ENCODE measurements at places on chromosomes 13 and 19.

GRCh38 chr19:3818466-3818865, 32.3 kb upstream of the MATK start:
- DNase-seq, result no peak

DNA sequence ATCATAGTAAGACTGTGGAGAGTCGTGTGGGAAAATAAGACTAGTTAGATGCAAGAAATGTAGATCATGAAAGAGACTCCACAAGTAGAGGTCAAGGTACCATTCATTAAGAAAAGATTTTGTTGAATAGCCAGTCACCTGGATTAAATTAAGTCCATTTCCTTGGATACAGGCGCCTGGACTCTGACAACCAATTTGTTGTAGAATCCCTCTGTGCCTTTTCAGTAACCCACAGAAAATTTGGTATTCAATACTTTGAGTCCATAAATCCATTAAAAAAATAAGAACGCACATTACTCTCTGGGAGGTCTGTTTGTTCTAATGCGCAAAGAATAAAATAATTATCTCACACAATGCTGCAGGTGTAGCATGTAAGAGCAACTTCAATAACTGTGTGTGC, 469.4 kb downstream of the KLF12 start:
- no peak for DNase-seq

GRCh38 chr19:16141043-16141442, 2.4 kb upstream of the HSH2D start:
- no peak for DNase-seq

GRCh38 chr13:24038405-24038804, 122.1 kb upstream of the SPATA13 start:
- no peak for DNase-seq

DNA sequence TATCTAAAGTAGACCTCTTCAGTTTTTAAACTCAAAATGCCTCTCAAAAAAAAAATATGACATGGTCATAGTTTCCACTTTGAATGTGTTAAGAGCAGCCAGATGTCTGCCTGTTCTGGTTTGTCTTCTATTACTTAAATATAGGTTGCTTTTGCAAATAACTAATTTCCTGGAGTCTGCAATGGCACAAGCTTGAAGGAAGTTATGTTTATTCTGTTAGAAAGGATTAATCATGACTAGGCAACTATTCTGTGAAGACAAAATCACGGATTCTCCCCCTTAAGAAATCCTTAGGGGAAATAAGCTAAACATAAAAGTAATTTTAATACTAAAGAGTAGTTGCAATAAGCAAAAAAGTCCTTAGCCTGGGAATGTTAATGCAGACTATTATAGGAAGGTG, 26.3 kb downstream of the SKA3 start:
- DNase-seq, result no peak

- no peak for DNase-seq
These were observed 25.1 kb upstream of the SLITRK1 start for GRCh38 chr13:83907196-83907989.

DNA sequence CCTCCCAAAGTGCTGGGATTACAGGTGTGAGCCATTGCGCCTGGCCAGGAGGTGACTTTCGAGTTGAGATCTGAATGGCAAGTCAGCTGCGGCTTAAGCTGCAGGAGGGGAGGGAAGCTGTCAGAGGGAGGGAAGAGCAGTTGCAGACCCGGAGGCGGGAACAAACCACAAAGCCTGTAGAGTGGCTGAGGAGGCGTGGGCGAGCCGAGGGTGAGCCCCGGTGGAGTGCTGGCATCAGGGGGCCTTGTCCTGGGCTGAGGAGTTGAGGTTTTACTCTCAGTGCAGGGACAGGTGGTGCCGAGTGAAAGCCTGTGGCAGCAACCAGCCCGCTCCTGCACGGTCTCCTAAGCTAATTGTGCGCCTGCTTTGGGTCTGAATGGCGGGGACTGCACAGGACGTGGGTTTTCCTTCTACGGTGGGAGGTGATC, 24.2 kb downstream of the PPP1R37 start:
- DNase-seq, result no peak

DNA sequence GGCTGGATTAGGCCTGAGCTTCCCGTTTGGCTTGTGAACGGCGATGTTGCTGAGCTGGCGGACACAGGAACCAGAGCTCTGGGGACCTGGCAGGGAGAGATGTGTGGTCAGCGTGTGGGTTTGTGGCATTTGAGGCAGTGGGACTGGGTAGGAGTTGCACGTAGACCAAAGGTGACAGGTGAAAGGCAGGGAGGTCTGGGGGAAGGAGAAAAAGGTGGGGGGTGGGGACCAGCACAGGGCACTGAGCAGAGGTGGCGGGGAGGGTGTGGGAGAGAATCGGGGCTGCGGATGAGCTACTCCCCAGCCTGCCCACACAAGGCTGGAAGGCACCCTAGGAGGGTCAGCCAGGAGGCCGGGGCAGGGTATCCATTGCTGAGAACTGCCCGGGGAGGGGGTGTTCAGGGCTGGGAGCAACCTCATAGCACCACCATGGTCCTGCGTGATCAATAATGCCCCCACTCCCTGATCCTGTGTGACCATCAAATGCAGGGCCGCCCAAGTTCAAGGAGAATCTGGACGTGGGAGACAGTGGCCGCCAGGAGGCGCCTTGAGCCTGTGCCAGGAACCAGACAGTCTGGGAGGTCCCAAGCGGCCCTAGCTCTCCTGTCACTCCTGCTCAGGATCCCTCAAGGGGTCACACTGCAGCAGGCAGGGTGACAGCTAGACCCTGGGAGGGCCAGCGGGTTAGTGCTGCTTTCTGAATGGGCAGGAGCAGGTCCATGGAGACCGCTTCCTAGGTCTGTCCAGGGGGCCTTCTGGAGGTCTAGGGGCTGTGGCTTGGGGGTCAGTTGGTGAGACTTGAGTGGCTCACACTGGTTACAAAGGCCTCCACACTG, 12.8 kb upstream of the SELENOW start:
- no peak for DNase-seq

DNA sequence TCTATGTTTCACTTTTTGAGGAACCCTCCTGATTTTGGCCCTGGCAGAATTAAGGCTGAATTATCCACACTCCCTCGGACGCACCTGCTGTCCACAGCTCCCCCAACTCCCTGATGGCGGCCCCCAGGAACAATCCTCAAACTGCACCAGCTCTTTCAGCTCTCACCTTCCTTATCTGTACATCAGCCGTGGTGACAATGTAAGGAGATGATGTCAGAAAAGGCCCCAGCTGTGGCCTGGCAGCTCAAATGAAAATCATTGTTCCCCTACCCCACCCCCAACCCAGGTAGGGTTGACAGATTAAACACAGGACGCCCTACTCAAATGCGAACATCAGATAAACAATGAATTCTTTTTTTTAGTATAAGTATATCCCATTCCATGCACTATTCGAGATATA, 35.0 kb upstream of the KLF2 start:
- no peak for DNase-seq

DNA sequence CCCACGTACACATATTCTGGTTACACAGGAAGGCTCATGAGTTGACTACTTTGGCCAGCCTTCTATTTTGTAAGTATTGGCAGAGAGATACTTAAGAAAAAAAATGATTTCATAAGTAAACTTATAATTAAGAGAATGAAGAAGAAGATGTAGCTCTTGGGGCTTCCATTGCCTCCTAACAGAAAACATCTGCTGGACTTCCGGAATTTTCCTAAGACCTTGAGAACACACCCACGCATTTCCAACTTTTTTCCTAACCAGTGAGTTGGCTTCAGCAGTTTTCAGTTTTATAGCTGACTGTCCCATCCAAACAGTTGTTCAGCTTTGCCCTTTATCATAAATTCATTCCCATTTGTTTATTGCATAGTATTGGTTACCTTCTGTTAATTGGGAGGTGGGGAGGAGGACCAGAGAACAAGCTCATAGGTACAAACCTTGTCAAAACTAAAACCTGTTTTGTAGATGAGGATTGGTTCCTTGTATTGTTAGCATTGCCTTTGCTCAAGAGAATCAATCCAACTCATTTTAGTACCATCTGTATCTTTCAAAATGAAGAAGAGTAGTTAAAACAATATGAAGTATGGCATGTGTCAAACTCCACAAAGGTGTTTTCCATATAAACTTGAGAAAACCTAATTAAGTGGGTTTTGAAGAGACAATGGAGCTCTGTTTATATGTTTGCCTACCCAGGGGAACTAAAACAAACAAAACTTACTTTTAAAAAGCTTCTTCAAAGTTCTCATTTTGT, 93.9 kb downstream of the COL4A2 start:
- no peak for DNase-seq

DNA sequence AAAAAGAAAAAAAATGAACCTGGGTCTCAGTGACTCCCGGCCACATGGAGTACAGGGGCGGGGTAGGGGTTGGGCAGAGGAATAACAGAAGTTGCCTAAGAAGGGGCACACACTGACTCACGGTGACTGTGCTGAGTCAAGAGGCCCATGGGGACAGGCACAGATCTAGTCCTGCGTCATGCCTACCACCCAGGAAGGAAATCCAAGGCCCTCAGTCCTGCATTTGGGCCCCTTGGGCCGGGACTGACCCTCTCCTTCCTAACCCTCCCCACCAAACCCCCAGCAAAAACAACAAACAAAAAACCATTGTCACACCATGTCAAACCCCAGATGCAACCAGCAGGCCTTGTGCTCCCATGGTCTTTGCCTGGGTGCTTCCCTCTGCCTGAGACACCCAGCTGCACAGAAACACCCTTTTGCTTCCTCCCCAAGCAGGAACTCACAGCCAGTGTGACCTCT, 9.6 kb upstream of the NOTCH3 start:
- peak; percentile 85 for DNase-seq

DNA sequence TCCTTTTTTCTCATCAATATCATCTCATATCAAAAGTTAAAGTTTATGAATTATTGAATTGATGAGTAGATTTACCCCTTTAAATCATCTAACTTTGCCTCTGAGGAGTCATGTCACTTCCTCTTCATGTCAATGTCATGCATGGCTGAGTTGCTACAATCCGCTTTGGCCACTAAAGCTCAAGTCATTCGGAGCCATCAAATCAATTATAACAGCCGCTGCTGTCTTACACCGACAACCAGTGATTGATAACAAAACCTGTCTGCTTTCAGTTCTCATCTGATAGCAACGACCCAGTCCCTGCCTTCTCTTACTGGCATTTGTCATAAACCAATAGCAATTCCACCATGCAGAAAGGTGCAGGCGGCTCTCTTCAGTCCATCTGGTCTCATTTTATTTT, 429.3 kb downstream of the DIAPH3 start:
- DNase-seq, result no peak

DNA sequence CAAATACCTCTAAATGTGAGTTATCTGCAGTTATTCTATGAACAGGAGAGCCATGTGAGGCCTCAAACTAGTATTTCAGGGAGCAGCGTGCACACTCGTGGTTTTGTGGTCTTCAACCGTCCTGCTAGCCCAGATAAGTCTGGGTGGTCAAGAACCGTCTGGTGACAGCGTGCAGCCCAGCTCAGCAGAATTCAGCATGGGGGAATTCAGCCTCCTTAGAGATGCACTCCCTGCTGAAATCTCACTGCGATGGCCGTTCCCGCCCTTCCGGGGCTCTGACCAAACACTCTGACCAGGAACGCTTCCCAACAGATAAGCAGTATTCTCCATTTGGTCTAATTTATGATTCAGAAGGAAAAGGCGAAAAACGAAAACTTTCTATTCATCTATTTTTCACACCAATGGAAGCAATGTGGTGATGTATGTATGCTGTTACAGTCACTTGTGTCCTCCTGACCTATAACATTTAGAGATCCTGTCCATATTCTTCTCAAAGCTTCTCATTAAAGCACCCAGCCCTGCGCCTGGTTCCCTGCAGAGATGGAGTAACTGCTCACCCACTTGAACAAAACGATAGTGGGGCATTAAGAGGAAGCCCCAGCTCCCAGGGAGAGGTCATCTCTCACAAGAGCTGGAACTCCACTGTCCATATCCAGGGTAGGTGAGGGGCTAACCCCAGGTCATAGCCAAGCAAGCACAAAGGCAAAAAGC, 2.9 kb downstream of the ANKRD27 start:
- DNase-seq, result no peak
